ENCODE measurements at places on chromosomes 2 and 18. TPM values are rescaled to one million over a fixed set of nuclear protein-coding genes. Genes with fewer than 3 reads are reported as not detected.

Gene DNAJC5G
- total RNA-seq: not detected

Gene MALL
- total RNA-seq: 133 TPM

Gene IL1RL1
- total RNA-seq: 1.1 TPM

Gene DCC
- total RNA-seq: not detected

Gene CNGA3
- total RNA-seq: 0.06 TPM

Gene ZC3H8
- total RNA-seq: 17.3 TPM

Gene GCG
- total RNA-seq: not detected

Gene LIPG
- total RNA-seq: 0.06 TPM

Gene SIX3
- 0.32 TPM for total RNA-seq

Gene TTC32
- 12.8 TPM for total RNA-seq

Gene VWA3B
- not detected for total RNA-seq

Gene GLI2
- 26.5 TPM for total RNA-seq

Gene KCNG2
- total RNA-seq: not detected

Gene ASIC4
- total RNA-seq: not detected

Gene PLCD4
- 0.71 TPM for total RNA-seq

Gene RAD51AP2
- not detected for total RNA-seq

Gene TTLL4
- 30.7 TPM for total RNA-seq

Gene SLC23A3
- 0.49 TPM for total RNA-seq

Gene CCDC178
- not detected for total RNA-seq

Gene PCARE
- total RNA-seq: not detected

Gene SPATA3
- not detected for total RNA-seq

Gene CASP8
- total RNA-seq: 40.4 TPM
